Stimulated activated CD8-positive, alpha-beta memory T cell treated with anti-CD3 and anti-CD28 coated beads, Interleukin-7, amount 100 ng/mL, for 1 hour (primary cell): ENCODE measurements at places on chromosomes 1 and 21.

DNA sequence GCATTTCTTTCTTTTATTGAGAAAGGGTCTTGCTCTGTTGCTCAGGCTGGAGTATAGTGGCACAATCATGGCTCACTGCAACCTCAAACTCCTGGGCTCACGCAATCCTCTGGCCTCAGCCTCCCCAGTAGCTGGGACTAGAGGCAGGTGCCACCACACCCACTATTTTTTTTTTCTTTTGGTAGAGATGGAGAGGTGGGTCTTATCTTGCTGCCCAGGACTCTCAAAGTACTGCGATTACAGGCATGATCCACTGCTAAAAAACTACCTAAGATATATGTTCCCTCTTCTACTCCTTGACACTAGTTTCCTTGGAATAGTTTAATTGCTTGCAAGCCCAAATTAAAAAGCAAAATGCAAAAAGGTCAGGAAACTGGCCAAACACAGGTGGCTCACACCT, 56.9 kb upstream of the GUCA2A start:
- no peak for DNase-seq

DNA sequence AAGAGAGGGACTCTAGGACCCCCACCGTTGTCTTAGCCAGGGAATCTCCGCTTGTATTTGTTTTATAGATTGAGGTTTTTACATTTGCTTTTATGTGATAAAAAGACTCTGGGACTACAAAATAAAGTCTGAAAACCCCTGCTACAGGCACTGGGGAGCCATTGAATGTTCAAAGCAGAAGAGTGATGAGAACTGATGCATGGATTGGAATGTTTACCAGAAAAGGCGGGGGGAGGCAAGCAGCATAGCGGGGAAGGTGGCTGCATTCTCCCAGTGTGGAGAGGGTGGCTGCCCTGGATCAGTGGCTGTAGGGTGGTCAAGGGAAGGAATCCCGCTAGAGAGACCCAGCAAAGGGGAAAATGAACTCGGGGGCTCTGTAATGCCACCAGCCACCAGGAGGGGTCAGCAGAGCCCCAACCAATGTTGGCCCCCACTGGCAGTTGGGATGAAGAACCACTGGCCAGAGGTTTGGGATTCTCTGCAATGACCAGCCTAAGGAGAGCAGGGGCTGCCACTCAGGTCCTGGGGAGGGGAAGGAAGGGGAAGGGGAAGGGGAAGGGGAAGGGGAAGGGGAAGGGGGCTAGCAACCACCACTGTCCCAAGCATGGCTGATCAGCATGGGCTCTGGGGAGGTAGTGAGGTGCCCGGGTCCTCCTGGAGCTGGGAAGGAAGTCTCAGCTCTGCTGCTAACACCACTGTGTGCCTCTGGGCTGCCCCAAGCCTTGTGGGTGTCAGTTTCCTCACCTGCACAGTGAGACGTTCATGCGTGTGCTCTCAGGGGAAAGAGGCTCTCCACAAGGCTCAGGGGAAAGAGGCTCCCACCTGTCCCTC, 19.2 kb upstream of the PEF1 start:
- DNase-seq: peak; percentile 48

- DNase-seq: no peak
These were observed 117.2 kb downstream of the CNIH3 start for GRCh38 chr1:224733027-224733911.

DNA sequence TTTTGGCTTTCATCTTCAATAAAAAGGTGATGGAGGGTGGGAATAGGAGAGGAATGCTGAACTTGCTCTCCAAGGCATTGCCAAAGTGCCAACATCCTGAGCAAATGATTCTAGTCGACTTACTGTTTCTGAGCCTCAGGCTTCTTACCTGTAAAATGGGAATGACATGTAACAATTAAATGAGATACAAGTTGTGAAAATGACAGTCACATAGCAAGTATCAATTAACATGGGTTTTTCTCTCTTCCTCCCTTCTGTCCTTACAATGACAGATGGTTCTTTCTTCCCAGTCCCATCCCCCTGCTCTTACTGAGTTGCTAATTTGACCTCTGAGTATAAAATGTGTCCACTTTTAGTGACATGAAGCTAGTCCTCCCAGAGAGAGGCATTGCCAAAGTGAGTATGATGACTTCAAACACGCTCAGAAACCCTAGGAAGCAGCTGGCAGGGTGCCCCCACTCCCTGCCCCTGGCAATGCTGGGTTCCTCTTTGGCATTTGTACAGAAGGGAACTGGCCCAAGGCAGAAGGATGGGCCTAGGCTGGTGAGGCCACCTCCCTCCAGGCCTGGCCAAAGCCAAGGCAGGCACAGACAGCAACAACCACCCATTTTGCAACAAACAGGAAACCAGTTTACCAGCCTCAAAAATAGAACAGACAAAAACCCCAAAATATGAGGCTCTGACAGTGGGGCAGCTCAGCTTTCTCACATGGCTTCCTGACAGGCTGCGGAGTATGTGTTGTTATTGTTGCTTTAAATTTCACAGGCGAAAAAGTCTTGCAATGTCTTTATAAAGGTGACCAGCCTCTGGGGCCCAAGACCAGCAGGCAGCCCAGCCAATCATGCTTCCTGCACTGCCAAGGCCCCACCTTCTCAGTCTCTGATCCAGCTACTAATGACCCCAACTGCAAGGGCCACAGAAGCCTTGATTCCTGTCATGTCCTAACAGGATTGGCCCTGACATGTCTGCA, 115.9 kb downstream of the HIVEP3 start:
- DNase-seq: no peak

DNA sequence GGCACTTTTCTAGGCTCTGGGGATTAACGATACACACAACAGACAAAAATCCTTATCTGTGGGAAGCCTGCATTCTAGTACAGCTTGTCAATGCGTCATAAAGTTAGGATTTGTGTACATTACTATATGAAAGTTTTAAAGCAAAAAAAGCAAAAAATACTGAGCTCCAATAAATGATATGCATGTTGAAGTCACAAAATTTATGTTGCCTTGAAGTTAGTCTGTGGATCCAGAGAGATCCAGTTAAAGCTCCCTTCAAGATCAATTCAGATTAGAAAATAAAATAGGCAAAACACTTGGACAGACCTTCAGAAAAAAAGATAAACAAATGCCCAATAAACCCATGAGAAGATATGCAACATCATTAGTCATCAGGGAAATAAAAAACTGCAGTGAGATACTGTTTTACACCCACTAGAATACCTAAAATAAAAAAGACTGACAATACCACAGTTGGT, 33.1 kb upstream of the KCNQ4 start:
- no peak for DNase-seq

- DNase-seq: no peak
These were observed 540 bp downstream of the BCAN start for GRCh38 chr1:156642265-156643048.

GRCh38 chr21:33974513-33975468, 59.2 kb upstream of the ATP5PO start:
- no peak for DNase-seq

GRCh38 chr1:172452536-172453152, 8.8 kb upstream of the PIGC start:
- DNase-seq: no peak

DNA sequence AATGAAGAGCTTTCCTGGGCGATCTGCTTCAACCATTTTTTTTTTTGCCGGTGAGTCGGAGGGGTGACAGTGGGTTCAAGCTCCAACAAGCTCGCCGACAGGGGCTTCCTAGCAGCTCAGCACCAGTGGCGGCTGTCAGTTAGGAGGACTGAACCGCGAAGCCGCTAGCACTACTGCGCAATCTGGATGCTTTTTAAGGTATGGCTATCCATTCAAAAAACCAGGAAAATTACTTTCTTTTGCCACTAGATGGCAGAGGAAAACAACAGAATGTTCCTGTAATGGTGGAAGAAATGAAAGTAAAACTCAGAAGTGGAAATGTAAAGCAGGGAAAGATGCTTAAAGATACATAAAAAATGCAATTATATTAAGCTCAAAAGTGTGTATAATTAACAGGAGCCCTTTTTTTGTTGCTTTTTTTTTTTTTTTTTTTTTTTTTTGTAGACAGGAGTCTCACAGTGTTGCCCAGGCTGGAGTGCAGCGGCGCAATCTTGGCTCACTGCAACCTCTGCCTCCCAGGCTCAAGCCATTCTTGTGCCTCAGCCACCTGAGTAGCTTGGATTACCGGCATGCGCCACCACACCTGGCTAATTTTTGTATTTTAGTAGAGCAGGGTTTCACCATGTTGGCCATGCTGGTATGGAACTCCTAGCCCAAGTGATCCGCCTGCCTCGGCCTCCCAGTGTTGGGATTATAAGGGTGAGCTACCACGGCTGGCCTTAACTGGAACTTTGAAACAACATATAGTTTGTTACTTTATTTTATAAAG, 8.5 kb downstream of the KYAT3 start:
- DNase-seq: no peak

DNA sequence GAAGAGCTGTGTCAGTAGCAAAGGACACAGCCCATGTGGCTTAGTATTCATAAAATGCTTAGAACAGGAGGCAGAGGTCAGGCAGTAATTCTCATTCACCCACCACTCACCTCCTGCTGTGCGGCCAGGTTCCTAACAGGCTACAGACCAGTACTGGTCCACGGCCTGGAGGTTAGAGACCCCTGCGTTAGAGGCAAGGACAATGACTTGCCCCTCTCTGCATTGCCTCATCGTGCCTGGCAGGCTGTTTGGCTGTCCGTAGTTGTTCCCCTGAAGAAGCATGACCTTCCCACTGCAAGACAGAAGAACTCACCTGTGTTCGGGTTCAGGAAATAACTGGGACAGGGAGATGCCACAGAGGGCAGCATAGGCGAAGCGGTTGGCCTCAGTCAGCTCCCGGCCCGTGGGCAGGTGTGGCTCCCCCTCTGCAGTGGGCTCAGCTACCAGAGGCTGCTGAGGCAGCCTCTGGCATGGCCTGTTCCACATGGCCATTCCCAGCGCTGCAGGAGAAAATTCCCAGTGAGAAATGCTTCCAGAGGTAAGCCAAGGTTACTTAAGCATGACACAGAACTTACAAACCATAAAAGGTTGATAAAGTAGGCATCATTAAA, 19.3 kb downstream of the TMCO4 start:
- DNase-seq: no peak

DNA sequence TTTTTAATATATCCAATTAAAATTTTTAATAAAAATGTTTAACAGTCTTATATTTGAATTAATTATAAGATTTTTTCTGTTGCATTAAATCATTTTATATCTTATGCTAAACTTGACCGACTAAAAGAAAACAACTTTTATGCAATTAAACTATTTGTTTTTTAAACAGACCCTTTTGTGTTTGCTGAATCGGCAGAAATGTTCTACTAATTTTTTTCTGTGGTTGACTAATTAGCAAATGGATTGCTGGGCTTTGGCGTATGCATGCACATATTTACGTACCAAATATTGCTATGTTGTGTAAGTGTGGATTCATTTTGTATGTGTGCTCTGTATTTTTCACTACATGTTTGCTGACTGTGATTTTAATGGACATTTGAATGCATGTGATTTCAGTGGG, 174.8 kb downstream of the PBX1 start:
- no peak for DNase-seq
